ENCODE measurements at places on chromosomes 3 and 15.

DNA sequence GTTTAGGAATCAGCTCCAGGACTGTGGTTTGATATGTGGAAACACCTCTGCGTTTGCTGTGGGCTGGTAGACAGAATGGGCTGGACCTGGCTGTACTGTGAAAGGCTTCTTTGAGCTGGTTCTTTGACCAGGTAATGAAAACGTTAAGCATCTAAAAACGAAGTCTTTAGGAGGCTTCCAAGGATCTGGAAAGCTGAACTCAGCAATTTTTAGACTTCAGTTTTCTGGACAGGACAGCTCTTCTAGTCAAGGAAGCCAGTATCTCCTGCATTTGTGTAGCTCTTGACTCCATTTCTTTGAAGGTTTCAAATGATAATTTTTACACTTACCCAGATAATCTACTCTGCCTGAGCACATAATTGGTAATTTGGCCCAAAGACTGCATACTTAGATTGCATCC lies 25.5 kb downstream of the MAP2K1 start:
- no peak for DNase-seq

DNA sequence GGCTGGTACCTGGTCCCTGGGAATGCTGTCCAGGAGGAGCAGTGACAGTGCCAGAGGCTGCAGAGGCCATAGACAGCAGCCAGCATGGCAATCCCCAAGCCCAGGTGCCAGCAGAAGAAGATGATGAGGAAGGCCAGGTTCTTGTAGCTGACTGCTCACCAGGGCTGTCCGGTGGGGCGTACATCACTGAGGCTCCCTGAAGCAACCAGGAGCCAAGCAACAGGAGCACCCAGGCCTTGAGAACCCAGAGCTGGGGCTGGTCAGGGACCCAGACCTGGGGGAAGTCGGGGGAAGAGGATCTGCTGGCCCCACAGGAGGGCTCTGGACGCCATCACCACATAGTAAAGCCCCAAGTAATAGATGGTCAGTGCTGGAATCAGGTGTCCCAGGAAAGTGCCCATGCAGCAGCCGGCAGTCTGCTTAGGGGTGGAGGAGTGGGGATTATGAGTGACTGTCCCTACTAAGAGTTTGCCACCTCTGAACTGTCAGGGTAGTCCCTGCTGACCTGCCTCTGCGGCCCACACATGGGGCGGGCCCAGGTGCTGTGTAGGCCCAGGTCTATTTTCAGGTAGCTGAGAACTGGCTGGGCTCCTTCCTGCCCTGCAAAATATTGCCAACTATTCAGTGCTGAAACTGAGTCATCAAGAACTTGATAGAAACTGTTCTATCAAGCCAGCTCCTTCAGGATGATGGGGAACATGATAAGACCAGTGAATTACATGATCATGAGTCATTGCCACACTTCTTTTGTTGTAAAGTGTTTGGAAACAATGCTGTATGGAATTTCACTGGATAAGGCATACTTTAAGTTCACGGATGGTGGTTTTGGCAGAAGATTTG lies 68.7 kb downstream of the CHRD start:
- no peak for DNase-seq

DNA sequence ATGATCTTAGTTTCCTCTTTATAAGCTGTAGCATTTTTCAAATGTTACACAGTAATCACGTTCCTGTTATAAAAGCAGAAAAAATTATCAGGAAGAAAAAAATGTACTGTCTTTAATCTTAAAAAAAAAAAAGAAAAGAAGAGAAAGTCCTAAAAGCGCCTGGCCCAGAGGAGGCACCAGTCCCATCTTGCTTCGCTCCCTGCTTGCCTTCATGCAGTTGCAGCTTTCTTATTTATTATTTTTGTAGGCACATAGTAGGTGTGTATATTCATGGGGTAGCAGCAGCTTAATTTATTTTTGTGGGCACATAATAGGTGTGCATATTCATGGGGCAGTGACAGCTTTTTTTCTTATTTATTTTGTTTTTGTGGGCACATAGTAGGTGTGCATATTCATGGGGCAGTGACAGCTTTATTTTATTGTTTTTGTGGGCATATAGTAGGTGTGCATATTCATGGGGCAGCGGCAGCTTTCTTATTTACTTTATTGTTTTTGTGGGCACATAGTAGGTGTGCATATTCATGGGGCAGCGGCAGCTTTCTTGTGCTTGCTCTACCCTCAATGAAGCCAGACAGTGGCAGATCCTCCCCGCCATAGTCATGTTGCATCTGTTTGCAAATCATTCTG lies 5.5 kb upstream of the EHD4 start:
- DNase-seq, result no peak

- no peak for DNase-seq
Measured at GRCh38 chr15:58873267-58873666, 60.2 kb downstream of the SLTM start.
